Prostate gland (tissue), 2 donors: ENCODE measurements at places on chromosomes 3 and 15. TPM values are rescaled to one million over a fixed set of nuclear protein-coding genes. Genes with fewer than 3 reads are reported as not detected.

PRTG gene
- 9.4 TPM for total RNA-seq

DNA sequence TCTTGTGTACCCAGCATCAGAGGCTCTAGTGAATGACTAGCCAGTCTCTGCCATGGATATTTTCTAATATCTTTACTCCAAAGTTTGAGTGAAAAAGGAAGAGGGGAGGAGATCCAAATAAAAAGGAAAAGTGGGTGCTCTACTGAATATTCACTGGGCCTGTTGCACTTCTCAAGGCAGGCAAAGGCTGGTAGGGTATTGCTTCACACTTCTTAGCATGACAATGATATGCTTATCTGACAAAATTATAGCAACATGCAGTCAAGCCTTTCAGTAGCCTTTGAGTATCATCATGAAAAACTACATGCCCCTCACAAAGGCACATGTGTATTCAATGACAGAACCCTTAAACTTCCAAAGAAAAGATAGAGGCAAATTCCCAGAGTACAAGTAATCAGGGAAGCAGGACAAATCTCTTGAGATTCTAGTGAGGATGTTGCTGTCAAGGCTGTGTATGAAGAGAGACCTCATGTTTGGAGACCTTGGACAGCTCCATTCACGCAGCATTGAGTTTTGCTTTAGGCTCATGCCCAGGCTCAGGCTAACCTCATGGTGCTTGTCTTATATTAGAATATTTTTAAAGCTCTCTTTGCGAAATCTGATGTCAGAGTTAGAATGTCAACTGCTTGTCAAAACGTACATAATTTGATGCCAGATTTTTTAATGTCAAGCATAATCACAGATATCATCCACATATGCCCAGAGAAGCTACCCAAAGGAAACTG, 506.9 kb downstream of the OCA2 start:
- no peak for DNase-seq

GRCh38 chr3:139764069-139764905, 86.5 kb upstream of the NMNAT3 start:
- no peak for DNase-seq

DNA sequence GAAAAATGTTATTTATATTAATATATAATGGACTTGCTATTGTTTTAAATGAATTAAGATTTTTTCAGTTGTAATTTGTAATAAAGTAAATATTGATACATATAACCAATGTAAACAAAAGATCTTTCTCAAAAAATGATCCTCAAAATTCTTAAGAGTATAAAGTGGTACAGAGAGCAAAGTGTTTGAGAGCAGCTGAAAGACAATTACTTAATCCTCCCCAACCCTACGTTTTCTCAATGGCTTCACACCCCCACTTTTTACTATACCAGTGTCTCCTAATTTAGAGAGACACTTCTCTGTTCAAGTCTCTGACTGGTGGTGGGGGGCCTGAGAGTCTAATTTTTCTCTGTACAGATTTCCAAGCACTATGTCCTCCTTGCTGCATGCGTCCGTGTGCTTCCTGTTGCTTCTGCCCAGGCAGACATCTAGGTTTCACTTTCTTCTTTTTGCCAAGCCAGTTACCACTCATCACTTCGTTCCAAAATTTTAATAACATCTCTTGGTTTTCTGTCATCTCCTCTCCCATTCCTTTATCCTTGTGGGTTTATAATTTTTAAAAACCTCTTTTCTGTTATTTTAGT, 276.3 kb upstream of the DNAJC19 start:
- no peak for DNase-seq

DNA sequence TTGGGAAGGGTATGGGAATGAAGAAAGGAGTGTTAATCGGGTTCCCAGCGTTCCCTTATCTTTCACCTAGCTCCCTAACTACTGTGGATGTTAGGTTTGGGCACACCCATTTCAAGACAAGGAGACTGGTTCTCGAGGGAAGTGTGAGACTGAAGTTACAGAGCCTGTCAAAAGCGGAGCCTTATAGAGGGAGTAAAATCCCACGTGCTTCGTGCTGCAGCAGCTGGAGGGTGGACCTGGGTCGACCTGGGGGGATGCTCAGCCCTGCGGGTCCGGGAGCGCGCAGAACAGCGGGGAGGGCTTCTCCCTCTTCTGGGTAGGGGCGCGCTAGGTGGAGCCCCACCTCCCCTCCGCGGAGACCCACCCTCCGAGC, 314 bp upstream of the TMED3 start:
- DNase-seq: no peak

DNA sequence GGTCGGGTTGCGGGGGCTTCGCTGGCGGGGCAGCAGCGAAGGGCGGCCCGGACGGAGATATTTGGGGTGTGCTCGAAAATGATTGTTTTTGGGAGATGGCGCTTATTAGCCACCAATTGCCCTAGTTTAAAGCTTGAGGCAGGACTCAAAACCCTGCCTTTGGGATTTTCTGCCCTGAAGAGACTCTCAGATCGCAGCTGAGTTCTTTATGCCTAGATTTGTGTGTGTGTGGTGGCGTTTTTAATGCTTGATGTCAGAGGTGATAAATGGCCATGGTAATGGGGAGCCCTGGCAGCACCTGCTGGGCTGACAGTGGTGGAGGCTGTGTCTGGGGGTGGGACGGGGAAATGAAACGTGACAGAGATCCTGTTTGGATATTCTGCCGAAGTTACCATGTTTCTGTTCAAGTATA, 604 bp downstream of the KCTD6 start:
- DNase-seq: no peak
